Epithelial cell of proximal tubule (primary cell): ENCODE measurements at places on chromosomes 1 and 21. TPM values are rescaled to one million over a fixed set of nuclear protein-coding genes. Genes with fewer than 3 reads are reported as not detected.

The MXRA8 gene
- 43.2 and 137 TPM in 2 replicates for total RNA-seq

The FMO1 gene
- total RNA-seq: not detected in 2 replicates

The MYBPH gene
- not detected in 2 replicates for total RNA-seq

The CSF3R gene
- not detected in 2 replicates for total RNA-seq

The PTPN14 gene
- total RNA-seq: 24.6 and 39.4 TPM in 2 replicates

The HIVEP3 gene
- 3.9 and 6.7 TPM in 2 replicates for total RNA-seq

The UBL4B gene
- total RNA-seq: not detected in 2 replicates

The TGFB2 gene
- 33.7 and 35.7 TPM in 2 replicates for total RNA-seq

The HSPB7 gene
- not detected in 2 replicates for total RNA-seq

The IL19 gene
- total RNA-seq: not detected in 2 replicates

The GLIS1 gene
- 2.5 and 2.7 TPM in 2 replicates for total RNA-seq

The CD1D gene
- 0.72 and 3.0 TPM in 2 replicates for total RNA-seq

The SLAMF8 gene
- total RNA-seq: not detected in 2 replicates

The GSTM5 gene
- total RNA-seq: not detected in 2 replicates

The TOR1AIP1 gene
- 35.3 and 50.5 TPM in 2 replicates for total RNA-seq

The AMY1C gene
- not detected in 2 replicates for total RNA-seq

The AMY2B gene
- 0.65 and 2.9 TPM in 2 replicates for total RNA-seq

The CNR2 gene
- not detected in 2 replicates for total RNA-seq

The NSL1 gene
- total RNA-seq: 31.2 and 52.6 TPM in 2 replicates

The ST6GALNAC5 gene
- 1.3 and 1.4 TPM in 2 replicates for total RNA-seq

The PLXNA2 gene
- 5.7 and 8.5 TPM in 2 replicates for total RNA-seq

The FAAH gene
- 4.3 and 12.8 TPM in 2 replicates for total RNA-seq

The RAB7B gene
- total RNA-seq: not detected in 2 replicates

The MAEL gene
- total RNA-seq: not detected in 2 replicates

The OR2L8 gene
- not detected in 2 replicates for total RNA-seq

The FYB2 gene
- not detected in 2 replicates for total RNA-seq

The FCGR3A gene
- total RNA-seq: not detected in 2 replicates

The CTSK gene
- 0.43 and 2.0 TPM in 2 replicates for total RNA-seq

The CFAP141 gene
- total RNA-seq: not detected in 2 replicates
